ENCODE measurements at places on chromosomes 13 and 19.

DNA sequence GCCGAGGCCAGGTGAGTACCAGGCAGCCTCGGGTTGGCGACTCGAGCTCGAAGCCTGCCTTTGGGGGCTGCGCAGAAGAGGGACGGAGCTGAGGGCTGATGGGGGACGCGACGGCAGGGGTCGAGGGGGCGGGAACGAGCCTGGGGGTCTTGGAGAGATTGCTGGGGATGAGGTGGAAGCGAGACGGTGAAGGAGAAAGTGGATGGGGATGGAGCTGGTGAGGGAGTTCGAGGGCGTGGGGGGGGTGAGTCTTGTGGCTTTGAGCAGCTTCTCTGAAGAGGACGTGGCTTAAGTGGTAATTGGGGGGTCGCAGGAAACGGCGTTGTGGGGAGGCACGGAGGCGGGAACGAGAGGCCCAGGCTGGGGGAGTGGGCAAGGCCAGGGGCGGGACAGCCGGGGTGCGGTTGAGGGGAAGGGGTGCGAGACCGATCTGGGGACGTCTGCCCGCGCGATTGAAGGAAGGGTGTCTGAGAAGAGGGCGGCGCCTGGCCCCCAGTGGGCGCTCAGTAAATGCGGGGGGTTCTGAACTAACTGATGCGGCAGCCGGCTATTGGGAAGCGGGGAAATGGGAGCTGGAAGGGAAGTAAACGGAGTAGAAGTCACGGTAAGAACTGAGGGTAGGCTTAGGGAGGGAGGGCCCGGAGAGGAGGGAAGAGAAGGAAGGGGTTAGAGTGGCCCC lies 426 bp downstream of the MYO9B start:
- DNase-seq, result no peak

DNA sequence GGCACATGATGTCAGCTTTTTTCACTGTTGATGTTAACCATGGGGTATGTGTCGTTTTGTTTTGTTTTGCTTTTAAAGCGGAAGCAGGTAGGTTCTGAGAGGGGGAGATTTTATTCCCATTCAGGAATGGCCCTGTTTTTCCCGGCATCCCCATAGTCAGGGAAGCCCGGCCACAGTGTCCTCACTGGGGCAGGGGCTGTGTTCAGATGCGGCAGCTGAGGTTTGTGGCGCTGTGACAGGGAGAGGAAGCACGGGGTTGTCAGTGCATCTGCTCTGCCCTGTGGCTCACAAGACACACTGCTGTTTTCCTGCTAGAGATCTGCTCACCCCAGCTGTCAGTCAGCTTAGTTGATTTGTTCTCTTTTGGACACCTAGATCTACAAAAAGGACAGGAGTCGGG lies 27.6 kb downstream of the ANKRD27 start:
- no peak for DNase-seq

- DNase-seq, result no peak
Measured at GRCh38 chr19:42253245-42254088, 1.5 kb downstream of the ERF start.

GRCh38 chr19:30269638-30270037 lies 102.5 kb upstream of the ZNF536 start:
- DNase-seq, result no peak

DNA sequence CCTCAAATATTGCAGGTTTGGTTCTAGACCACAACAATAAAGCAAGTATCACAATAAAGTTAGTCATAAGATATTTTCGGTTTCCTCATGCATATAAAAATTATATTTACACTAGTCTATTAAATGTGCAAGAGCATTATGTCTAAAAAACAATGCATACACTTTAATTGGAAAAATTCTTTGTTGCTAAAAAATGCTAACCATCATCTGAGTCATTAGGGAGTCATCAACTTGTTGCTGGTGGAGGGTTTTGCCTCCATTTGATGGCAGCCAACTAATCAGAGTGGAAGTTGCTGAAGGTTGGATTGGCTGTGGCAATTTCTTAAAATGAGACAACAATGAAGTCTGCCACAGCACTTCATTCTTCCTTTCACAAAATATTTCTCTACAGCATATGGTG lies 422.3 kb upstream of the GPC6 start:
- DNase-seq, result no peak

GRCh38 chr13:23325191-23325590 lies 108.3 kb downstream of the SACS start:
- DNase-seq, result no peak

DNA sequence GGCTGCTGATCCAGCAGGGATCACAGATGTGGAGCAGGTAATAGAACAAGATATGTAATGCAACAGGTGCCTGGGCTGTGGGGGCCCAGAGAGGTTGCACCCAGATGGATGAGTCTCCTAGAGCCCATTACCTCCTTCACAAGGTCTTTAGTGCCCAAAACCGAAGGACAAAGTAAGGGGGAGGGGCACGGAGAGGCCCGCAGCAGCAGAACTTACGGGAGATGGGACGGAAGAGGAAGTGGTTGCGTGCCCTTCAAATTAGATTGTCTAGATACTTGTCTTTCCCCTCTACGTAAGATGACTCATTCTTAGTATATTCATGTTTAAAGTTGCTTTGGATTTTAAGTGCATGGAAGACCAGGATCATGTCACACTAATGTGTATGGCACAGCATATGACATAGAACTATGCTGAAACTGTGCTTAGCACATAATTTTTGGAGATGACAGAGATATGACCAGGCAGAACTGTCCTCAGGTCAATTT lies 5.7 kb upstream of the MRPS31 start:
- no peak for DNase-seq

DNA sequence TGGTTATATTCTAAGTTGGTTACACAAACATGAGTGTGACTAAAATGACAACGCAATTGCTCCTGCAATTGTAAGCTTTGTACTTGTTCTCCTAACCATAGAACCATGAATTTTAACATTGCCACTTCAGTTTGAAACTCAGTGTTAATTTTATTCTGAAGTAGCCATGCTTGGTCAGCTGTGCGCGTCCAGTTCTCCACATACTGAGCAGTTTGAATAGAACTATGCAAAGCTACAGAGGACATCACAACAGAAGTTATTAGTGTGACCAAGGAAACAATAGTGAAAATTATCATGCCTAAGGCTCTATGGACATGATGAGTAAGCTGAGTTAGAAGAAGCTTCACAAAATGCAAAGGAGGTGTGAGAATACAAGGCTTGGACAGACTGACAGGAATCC lies 19.6 kb upstream of the ZNF100 start:
- no peak for DNase-seq

DNA sequence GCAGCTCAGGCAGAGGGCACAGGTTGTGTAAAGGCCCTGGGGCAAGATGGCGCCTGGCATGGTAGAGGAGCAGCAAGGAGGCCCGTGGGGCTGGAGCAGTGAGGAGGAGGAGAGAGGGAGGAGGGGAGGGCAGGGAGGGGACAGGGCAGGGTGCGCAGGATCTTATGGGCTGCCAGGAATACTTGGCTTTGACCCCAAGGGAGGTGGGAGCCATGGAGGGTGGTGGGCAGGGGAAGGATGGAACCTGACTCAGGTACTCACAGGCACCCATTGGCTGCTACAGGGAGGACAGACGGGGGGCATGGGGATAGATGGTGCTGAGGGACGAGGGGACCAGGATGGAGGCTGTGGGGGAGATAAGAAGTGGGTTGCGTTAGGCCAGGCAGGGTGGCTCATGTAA lies 3.3 kb downstream of the TNFAIP8L1 start:
- no peak for DNase-seq

DNA sequence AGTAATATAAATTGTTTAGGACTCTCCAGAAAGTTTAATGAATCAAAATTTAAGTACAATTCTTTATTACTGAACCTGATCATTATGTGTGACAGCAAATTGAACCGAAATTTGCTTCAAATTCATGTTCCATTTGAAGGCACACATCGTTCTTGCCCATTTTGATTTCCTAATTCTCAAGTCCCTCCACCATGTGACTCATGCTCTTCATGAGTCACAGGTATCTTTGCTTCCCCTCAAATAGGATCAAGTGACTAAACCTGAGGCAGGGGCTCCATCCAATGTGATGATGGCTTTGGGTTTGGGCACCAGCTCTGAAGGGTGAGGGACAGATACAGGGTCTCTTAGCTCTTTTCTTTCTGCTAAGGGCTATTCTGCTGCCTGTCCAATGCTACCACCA lies 86.1 kb downstream of the THSD1 start:
- no peak for DNase-seq

GRCh38 chr13:37586164-37586563 lies 12.4 kb downstream of the POSTN start:
- DNase-seq, result no peak

DNA sequence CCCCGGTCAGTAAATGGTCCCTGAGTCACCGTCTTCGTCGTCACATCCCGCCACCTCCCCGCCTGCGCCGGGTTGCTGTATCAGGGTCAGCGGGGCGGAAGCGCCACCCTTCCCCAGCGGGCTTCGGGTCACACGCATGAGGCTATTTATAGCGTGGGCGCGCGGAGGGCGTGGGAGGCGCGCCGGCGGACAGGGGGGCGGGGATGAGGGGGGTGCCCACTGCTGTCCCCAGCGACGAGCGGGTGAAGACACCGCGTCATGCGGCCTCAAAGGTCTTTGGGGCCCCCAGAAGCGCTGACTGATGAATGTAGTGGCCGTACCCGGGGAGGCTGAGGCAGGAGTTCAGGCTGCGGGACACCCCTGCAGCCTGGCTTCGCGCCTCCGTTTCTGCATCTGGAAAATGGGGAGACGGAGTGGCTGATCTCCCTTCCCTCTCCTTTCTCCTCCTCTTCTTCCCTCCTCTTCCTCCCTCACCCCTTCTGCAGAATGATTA lies 7.9 kb downstream of the UNC13A start:
- DNase-seq, result no peak

GRCh38 chr13:51613535-51613934 lies 29.3 kb downstream of the WDFY2 start:
- no peak for DNase-seq

DNA sequence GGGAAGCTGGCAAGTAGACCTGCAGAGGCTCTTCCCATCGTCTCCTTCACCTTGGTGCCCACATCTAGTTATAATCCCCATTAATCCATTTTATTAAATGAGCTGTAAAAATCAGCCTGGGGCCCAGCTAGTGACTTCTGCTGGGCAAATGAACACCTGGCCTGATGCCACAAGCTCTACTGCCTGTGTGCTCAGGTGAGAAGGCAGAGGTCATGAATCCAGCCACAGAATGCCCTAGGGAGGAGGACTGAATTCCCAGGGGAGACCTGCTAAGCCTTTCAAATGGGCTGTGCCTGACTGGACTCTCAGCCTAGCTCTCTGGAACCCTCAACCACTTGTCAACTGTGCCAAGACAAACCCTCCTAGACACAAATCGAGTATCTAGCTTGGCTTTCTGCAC lies 74.0 kb downstream of the PDS5B start:
- DNase-seq, result no peak

GRCh38 chr19:54100561-54100960 lies at the start of gene OSCAR:
Gene OSCAR (minus strand): TSS chr19:54100803. CDS start chr19:54100792, 11 bp downstream.
- DNase-seq, result no peak

DNA sequence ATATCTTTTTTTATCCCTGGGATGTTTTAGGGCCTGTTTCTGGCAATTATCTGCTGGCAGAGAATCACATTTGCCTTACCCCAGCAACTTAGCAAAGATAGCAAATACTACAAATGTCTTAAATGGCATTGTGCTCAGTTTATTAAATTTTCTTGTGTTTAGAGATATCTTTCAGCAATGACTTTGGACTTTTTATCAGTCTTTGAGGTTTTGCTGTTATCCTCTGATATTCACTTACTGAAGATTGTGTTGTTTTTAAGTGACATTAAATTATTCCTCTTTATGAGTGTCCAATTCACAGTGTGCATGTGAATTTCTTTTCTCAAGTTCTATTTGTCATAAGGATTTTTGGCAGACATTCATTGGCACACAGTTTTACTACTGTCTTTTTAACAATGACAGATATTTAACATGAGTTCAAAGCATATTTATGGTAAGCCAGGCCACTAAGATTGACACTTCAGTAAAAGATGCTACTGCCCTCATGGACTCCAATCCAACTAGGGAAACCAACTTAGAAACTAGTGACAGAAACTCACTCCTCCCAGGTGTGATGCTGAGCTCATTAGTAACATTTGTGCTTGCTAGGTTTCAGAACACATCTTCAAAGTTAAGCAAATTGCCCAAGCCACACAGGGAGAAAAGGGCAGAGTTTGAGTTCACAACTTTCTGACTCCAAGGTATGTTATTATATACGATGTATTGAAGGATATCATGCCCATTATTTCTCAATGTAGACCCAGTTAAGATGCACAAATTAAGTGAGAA lies 481.9 kb downstream of the GPC6 start:
- no peak for DNase-seq

DNA sequence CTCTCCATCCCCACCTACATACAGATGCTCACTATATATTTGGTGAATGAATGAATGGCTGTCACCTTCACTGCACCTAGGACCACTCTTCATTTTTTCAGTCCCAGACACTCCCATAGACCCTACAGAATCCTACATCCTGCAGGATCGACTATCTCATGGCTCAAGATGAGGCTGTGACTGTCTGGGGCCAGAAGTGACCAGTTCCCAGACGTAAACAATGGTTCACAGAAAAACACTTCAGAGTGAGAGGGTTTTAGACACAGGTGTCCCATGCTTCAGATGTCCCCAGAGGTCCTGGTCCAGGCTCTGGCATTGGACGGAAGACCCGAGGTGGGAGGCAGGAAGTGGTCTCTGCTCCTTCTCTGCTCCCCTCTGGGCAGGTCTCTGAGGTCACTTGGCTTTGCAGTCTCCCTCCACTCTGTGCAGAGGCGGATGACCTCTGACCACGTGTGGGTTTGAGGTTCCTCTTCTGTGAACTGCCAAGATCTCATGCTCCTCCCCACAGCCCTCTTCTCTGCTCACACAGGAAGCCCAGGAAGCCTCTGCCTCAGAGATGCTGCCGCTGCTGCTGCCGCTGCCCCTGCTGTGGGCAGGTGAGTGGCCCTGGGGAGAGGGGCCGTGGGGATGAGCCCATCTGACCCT lies 24.9 kb downstream of the SIGLEC7 start:
- DNase-seq, result no peak

DNA sequence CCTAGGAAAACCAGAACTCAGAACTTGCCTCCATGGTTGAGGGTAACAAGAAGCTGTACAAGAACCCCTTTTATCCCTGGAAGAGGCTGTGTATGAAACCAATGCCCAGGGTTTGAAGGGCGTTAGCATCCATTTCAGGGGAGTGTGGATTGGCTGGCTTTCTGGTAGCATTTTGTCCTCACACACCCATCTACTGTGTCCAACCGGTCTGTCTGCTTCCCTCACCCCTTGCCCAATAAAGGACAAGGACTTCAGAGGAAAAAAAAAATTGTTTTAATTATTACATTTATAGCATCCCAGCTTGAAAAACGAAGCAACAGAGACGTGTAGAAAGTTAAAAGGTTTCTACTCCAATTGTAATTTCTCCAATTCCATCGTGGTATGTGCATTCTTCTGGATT lies 2.7 kb upstream of the CYP4F8 start:
- no peak for DNase-seq
